ENCODE measurements at places on chromosomes 1 and 21.

GRCh38 chr1:224767031-224767430 is 150.9 kb downstream of the CNIH3 start:
- no peak for DNase-seq

DNA sequence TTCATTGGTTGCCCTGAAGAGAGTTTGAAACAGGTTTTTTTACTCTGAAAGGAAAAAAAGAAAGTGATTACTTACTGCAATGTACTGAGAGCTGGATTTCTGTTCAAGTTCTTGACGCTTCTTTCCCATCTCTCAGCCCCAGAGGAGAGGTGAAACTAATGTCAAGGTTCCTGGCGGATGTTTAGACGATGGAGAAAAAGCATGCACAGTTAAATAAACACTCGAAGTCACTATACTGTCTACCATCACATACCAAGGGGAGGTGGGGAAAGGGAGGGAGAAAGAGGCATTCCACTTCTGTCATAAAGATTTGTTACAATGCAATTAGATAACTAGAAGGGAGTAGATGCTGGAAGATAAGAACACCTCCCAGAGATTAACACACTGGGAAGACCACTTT is 177.0 kb upstream of the TNR start:
- DNase-seq = no peak

- no peak for DNase-seq
Observed at GRCh38 chr21:44285138-44285992, at the start of gene AIRE. Gene AIRE (plus strand): TSS chr21:44285876. CDS start chr21:44286007, 131 bp downstream.

DNA sequence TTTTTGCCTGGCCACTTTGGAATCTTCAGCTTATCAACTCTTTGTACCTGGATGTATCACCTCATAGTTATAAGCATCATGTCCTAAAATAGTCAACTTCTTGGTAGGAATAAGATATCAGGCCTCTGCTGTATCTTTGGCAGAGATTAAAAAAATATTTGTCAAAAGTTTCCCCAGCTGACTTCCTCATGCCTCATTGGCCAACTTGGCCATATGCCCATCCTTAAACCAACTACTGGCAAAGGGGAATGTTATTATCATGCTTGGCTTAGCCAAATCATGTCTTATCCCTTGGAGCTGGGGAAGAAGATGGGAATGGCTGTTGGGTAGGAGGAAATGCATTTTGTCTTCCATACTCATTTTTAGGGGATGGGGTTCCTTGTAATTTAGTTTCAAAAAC is 23.4 kb downstream of the NFASC start:
- no peak for DNase-seq

DNA sequence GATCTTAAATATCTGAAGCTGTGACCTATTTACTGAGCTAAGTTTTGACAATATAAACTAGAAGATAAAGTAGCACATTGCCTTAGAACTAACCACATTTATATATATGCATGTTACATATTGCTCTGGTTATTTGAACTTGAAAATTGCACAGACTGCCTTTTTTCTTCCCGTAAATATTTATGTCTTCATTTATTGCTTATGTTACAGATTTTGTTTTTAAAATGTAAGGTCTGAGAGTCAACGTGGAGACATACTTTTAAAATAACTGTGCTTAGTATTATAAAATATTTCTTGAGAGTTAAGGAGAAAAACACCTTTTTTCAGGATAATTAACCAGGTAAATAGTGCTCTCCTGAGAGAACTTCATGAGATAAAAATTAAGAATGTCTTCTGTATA is 3.1 kb downstream of the RPS6KC1 start:
- DNase-seq = no peak

GRCh38 chr1:93839307-93839706 is 39.7 kb downstream of the DNTTIP2 start:
- DNase-seq = no peak

GRCh38 chr1:32757213-32757895 is 54.8 kb upstream of the SYNC start:
- DNase-seq = no peak

GRCh38 chr1:8217011-8217711 is 100.8 kb upstream of the SLC45A1 start:
- no peak for DNase-seq

GRCh38 chr1:55064071-55064581 is 24.8 kb downstream of the PCSK9 start:
- peak; percentile 78 for DNase-seq

GRCh38 chr1:177275736-177276135 is 105.0 kb downstream of the BRINP2 start:
- DNase-seq = no peak

GRCh38 chr1:53367503-53368313 is 39.8 kb upstream of the LRP8 start:
- no peak for DNase-seq

DNA sequence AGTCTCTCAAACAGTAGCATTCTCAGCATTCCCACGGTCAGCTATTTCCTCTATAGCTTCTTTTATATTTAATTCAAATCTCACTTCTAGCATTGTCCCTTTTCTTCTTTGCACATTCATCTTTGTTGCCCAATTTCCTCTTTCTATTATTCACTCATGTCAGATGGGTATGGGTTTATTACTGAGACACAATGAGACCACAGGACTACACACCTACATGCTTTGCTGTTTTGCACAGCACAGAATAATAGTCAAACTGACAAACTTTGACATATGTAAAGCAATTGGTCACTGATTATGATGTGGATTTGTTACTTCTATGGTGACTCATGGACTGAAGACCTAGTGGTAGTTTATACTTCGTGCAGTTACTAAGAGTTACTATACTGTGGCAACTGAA is 5.8 kb upstream of the CD1C start:
- no peak for DNase-seq

DNA sequence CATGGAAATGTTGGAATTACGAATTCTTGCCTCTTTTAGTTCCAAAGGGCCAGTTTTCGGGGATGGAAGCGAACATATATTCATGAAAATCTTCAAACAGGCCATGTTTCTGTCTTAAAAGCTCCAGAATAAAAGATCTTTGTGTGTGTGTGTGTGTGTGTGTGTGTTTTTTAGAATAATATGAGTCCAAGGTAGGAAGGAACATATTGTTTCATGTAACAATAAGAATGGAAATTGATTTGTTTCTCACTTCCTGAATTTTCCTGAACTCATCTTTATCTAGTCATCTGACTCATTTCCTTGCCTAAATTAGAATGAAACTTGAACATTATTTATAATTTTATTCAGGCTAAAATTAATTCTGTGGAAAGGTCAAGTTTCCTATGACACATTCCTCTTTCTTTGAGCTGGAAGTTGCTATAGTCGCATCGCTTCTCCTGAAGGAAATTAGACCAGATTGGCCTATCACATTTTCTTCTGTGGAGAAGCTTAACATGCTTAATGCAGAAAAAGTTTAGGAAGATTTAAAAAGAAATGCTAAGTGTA is 805.1 kb upstream of the ADAMTS5 start:
- DNase-seq = no peak

- no peak for DNase-seq
Observed at GRCh38 chr1:27136998-27137542, 17.9 kb downstream of the SLC9A1 start.

DNA sequence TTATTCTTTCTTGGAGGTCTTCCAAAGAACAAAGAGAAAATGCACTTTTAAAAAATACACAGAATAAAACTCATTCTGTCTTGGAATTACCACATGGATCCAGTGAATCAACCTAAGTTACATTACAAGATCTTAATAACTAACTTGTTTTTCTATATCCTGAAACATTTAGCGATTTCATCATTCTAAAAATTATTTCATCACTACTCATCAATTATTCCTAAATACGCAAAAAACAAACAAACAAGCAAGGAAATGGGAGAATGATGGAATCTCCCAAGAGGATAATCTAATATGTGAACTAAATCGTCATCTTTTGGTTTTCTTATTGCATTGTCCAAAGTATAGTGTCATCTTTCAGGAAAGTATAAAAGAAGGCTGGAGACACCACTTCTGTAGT is 38.5 kb upstream of the GNG4 start:
- no peak for DNase-seq

- no peak for DNase-seq
Observed at GRCh38 chr1:153422450-153423068, 6.2 kb downstream of the S100A7A start.

GRCh38 chr1:35629051-35629450 is 12.3 kb downstream of the PSMB2 start:
- DNase-seq = no peak

- peak; percentile 91 for DNase-seq
Observed at GRCh38 chr1:62905309-62905708, 121.4 kb downstream of the ATG4C start.

GRCh38 chr1:170700842-170701615 is 37.1 kb downstream of the PRRX1 start:
- DNase-seq = no peak

- DNase-seq = no peak
Observed at GRCh38 chr1:221856228-221857093, 114.6 kb upstream of the DUSP10 start.

DNA sequence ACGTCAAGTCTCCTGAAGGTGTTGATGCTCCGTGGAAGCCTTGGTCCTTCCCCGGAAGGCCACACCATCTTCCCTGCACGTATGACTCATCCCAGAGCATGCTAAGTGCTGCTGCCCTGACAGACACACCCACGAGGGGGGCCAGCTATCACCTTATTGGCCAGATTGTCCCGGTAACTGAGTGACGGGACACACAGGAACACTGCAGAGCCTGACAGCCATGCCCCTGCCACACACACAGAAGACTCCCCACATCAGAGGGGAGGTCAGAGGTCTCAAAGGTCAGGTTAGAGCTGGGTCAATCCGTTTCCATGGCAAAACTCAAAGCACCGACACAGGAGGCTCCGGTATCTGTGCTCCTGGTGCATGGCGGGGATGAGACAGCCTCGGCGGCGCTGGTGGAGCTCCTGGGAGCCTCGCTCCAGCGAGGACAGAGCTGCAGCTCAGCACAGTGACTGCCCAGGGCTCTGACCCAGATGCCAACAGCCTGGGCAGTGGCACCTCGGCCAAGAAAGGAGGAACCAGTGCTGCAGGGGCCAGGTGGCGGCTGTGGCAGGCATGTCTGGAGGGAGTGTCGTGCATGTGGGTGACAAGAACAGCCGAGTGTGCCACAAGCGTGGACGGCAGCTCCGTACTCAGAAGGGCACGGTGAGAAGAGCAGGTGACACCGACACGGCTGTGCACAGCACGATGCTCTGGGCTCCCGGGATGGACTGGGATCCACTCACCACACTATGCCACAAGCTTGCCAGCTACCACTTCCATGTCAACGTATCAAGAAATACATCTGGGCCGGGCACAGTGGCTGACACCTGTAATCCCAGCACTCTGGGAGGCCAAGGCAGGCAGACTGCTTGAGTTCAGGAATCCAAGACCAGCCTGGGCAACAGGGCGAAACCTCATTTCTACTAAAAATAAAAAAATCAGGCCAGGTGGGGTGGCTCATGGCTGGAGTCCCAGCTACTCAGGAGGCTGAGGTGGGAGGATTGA is 14.8 kb upstream of the TMEM240 start:
- no peak for DNase-seq

- no peak for DNase-seq
Observed at GRCh38 chr21:43262427-43262826, 93.6 kb downstream of the CRYAA start.

GRCh38 chr1:97451944-97452343 is 468.9 kb downstream of the DPYD start:
- no peak for DNase-seq

GRCh38 chr1:58983162-58983561 is 199.3 kb upstream of the JUN start:
- no peak for DNase-seq

DNA sequence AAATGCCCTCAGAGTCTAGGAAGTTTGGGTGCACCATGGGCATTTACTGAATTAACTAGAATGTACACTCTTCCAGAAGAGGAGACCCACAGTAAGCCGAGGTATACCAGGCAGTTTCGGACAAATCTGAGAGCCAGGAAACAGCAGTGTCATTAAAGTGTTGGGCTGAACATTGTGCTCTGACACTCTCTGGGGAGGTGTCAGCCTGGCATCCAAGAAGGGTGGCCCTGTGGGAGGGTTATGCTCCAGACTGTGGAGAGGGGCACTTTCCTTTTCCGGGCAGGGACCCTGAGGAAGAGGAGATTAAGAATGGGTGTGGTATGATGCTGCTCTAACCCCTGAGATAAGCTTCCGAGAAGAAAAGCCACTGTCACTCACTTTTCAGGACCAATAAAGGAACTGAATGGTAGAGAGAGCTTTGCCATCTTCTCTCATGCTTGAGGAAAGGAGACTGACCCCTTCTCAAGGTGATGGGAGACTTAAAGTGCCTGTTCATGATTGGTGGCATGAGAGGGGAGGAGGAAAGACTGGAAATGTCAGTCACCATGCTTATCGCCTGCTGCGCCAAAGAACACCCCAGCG is 98.2 kb downstream of the UCK2 start:
- DNase-seq = no peak

DNA sequence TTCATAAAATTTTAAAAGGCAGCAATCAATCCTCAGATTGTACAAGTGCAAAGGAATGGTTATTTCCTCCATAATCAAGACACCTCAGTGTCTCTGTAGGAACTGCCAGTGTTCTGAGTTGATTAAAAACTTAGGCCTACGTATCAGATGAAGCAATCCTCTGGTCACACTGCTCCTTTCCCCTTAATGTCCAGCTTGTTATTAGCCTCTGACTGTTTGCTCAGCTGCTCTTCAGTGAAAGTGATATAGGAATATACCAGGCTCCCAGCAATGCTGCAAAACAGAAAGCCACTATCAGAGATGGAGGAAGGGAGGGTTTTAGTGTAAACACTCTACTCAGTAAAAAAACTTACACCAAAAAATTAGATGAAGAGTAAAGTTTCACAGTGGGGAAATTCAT is 49.8 kb downstream of the SLC35D1 start:
- peak; percentile 88 for DNase-seq

DNA sequence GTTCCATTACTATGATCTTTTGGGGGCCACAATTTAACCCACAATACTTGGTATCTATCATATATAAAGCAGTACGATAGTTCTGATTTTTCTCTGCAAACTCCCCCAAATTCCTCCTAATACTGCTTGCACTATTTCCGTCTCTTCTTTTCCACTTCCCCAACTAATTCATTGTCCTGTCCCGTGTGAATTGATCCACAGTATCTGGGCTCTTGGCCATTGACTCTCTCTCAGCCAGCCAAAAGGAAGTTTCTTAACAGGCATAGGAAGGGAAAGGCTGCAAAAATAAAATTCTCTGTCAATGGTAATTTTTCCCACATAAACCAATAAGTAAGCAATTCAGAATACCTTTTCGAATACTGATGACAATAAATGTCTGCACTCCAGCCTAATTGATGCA is 91.7 kb upstream of the DSCAM start:
- DNase-seq = no peak

DNA sequence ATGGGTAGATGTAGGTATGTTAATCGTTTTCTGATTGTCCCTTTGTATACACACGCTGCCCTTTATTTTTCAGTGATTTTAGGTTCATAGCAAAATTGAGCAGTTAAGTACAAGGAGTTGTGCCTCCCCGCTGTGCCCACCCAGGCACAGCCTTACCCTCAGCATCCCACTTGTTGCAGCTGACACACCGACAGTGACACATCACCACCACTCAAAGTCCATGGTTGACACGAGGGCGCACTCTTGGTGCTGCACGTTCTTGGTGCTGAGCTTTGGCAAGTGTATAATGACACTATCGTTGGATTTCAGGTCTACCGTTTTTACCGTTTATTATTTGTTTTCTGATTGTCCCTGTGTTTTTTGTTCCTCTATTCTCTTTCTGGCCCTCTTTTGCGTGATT is 15.6 kb downstream of the C1orf159 start:
- no peak for DNase-seq
